ENCODE measurements at places on chromosomes 13 and 19.
A peak's percentile ranks its signal among the peaks of the same experiment; 100 is the strongest.

- no peak for DNase-seq
These were observed 68.9 kb upstream of the GPR183 start for GRCh38 chr13:99376132-99376531.

DNA sequence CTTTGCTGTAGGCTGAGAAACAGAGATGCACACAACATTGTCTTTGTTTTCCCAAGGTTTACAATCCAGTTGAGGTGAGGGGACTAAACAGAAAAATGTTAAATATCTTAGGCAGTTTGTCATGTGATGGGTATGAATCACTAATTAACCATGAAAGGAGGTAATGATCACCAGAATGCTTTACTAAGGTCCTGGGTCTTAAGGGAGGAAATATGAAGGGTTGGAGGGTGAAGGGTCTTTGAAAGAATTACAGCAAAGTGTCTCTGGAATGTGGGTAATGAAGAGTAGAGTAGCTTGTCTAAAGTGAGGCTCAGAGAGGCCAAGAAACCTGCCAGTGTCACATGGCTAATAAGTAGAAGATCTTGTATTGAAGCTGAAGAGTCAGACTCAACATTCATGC, 19.0 kb downstream of the BIVM start:
- no peak for DNase-seq

- no peak for DNase-seq
These were observed 3.5 kb upstream of the TEX26 start for GRCh38 chr13:30928978-30929377.

DNA sequence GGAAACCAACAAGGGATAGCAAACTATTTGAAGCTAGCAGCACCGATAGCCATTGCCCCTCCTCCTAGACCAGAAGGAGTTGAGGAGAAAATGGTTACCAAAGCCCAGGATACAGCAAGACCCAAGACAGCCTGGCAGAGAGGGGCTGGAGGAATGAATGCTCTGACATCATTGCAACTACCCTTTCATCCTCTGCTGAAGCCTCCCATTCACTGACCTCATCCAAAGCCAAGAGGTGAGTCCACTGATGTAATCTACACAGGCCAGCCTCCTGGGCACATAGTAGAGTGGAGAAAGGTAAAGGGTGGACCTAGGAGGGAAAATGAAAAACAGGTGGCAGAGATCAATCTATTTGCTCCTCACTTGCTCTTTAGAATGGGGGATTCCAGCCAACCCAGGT, 42.7 kb upstream of the ZNF780A start:
- DNase-seq: no peak

- DNase-seq: no peak
These were observed 1078.9 kb downstream of the SLITRK1 start for GRCh38 chr13:82803341-82803740.

GRCh38 chr19:17448131-17448967, at the start of gene TMEM221:
Gene TMEM221, minus strand, starts transcription at chr19:17448668. Its CDS starts 206 bp downstream, at chr19:17448462.
- peak; percentile 48 for DNase-seq

DNA sequence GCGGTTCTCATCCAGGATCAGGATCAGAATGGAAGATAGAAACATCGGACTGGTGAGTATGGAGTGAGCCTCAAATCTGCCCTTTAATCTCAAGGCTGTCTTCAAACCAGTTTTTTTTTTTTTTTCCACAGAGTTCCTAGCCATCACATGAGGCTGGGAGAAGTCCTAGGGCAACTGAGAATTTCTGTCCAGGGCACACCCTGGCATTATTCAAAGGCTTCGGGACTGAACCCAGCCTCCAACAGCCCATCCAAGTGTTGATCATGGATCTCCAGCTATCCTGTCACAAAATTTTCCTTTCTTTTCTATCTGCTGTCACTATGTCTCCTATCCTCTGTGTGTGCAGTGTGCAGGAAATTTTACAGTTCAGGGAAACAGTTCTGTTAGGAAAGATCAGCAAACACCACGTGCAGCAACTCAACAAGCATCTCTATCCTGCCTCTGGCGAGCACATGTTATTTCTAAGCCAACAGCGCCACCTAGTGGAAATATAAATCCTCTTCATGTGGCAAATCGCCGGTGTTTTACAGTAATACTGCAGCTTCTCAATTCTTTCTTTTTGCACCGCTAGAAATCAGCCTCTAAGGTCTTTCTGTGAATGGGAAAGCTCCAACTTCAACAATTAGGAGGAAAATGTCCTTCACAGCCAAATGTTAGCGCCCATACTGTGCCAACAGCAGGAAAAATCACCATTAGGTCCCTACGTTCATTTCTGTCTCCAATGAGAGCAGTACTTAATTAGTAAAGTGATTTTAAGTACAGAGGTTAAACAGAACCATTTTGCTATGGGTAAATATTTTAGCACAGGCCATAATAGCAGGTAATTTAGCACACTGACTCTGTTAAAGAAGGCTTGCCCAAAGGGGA, 21.4 kb upstream of the ZNF181 start:
- DNase-seq: no peak

- DNase-seq: no peak
These were observed 2.9 kb downstream of the ZNF90 start for GRCh38 chr19:20080656-20081055.

All from activated CD4-positive, CD25-positive, alpha-beta regulatory T cell treated with anti-CD3 and anti-CD28 coated beads, Interleukin-2, amount 50 U/mL, for 72 hours (primary cell).